Activated naive CD8-positive, alpha-beta T cell treated with anti-CD3 and anti-CD28 coated beads for 36 hours (primary cell): ENCODE measurements at places on chromosomes 2 and 18. TPM values are rescaled to one million over a fixed set of nuclear protein-coding genes. Genes with fewer than 3 reads are reported as not detected.

DNA sequence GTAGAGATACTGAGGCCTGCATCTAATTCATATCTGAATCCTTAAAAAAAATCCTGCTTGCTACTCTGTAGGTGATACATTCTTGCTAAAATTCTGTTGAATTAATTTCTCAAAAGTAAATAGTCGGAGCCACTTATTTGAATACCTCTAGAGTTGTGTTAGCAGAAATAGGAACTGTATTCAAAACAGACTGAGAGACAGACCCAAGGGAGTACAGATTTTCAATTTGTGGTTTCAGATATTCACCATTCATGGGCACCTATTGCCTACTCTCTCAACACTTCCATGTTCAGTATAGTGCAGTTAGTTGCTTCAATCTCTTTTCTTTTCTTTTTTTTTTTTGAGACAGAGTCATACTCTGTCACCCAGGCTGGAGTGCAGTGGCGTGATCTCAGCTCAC is 46.6 kb upstream of the CTLA4 start:
- no peak overlapping the region for H3K4me3 ChIP-seq
- H3K27me3 ChIP-seq: no peaks in the 10 kb centered on the region
- DNase-seq: no peak
- no peaks in the 10 kb centered on the region for H3K36me3 ChIP-seq
- H3K4me1 ChIP-seq: peaks cover 25% of the 10 kb centered on the region
- no peak overlapping the region for H3K27ac ChIP-seq

DNA sequence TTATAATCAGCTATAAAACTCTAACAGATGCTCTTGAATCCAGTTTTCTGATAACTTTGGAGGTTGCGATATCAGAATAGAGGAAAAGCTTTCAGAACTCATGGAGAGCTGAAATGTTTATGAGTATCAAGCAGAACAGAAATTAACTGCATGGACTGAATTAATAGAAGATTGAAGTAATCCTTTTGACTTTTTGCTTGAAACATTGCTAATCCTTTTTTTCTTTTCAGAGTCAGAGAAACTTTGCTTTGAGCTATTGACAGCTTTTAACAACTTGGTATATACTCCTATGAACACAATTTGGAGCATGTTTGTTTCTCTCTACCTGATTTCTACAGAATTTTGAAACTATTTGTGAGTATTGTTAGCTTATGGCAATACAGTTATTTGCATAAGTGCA is 1254.8 kb downstream of the LRP1B start:
- H3K4me1 ChIP-seq: no peaks in the 10 kb centered on the region
- no peak overlapping the region for H3K4me3 ChIP-seq
- H3K36me3 ChIP-seq: no peaks in the 10 kb centered on the region

Gene IL1RN
- total RNA-seq: 0.30 TPM

- DNase-seq: no peak
- no peak overlapping the region for H3K4me3 ChIP-seq
- no peak overlapping the region for H3K27ac ChIP-seq
- H3K27me3 ChIP-seq: no peaks in the 10 kb centered on the region
- peaks cover 4% of the 10 kb centered on the region for H3K36me3 ChIP-seq
These were observed 2.0 kb downstream of the NHEJ1 start for GRCh38 chr2:219158586-219158985.

DNA sequence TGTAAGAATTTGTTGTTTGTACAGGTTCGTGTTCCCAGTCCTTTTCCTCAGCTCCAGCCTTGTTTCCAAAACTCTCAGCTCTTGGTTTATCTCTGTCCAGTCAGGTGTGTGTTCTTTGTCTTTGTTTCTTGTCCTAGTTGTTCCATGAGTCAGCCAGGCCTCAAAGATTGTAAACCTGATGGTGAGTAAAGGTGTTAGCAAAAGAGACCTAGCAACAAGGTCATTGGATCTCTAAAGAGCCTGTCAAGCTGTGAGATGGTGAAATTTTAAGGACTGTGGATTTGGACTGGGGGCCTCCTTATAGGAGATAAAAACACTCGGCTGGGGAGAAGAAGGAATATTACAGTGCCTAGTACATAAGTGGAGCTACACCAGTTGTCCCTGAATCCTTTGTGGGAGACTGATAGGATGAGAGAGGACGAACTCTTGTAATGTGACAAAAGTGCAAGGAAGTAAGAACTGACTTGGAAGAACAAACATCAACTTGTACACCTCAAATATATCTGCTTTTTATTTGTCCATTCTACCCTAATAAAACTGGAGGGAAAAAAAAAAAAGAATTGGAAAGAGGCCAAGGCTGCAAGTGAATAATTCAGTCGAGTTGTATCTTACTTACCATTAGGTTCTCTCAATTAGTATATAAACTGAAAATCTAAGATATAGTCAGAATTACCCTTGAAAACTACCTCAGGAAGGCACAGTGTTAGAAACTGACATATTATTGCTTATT is 37.2 kb downstream of the ITGA6 start:
- H3K36me3 ChIP-seq: peaks cover 2% of the 10 kb centered on the region
- H3K4me1 ChIP-seq: peaks cover 69% of the 10 kb centered on the region
- no peak for DNase-seq
- H3K27me3 ChIP-seq: no peaks in the 10 kb centered on the region
- H3K27ac ChIP-seq: peak overlapping the region; percentile 91

DNA sequence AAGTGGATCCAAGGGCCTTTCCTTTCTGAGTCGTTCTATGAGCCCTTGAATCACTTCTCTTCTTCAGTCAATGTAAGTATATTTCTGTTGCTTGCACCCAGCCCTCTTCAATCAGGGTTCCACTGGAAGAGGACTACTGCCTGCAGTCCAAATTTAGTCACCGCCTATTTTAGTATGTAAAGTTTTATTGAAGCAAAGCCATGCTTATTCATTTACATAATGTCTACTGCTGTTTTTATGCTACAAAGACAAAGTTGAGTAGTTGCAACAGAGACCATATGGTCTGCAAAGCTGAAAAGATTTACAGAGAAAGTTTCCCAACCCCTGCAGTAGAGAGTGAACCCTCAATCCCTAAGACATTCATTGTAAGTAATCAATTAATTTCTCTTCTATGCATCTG is 332.5 kb upstream of the TNP1 start:
- H3K4me1 ChIP-seq: no peaks in the 10 kb centered on the region
- DNase-seq: no peak
- H3K27ac ChIP-seq: no peak overlapping the region
- no peaks in the 10 kb centered on the region for H3K27me3 ChIP-seq
- H3K4me3 ChIP-seq: no peak overlapping the region

GRCh38 chr2:60818272-60818671 is 62.2 kb downstream of the PAPOLG start:
- H3K36me3 ChIP-seq: peaks cover 10% of the 10 kb centered on the region
- peak; percentile 60 for DNase-seq
- peak overlapping the region; percentile 13 for H3K4me3 ChIP-seq
- H3K27me3 ChIP-seq: no peaks in the 10 kb centered on the region
- H3K27ac ChIP-seq: peak overlapping the region; percentile 90
- peaks cover 52% of the 10 kb centered on the region for H3K4me1 ChIP-seq

DNA sequence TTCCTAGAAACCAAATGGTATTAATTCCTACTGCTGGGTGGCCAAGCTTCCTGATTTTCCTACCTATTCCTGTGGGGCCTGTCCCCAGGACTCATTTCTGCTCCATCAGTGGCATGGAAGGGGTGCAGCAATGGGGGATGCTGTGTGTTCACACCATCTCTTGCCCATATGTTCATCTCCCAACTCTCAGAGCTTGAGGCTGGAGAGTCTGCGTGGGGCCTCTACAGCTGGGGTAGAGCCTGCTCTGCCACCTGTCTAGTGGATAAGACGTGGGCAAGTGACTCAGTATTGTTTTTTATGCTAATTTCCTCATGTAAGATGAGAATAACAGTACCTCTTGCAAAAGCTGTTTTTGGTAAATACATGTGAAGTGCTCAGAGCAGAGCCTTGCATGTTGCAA is 149.8 kb downstream of the ACTR3 start:
- no peak for DNase-seq
- no peak overlapping the region for H3K4me3 ChIP-seq
- H3K27ac ChIP-seq: no peak overlapping the region
- H3K4me1 ChIP-seq: no peaks in the 10 kb centered on the region
- no peaks in the 10 kb centered on the region for H3K36me3 ChIP-seq

DNA sequence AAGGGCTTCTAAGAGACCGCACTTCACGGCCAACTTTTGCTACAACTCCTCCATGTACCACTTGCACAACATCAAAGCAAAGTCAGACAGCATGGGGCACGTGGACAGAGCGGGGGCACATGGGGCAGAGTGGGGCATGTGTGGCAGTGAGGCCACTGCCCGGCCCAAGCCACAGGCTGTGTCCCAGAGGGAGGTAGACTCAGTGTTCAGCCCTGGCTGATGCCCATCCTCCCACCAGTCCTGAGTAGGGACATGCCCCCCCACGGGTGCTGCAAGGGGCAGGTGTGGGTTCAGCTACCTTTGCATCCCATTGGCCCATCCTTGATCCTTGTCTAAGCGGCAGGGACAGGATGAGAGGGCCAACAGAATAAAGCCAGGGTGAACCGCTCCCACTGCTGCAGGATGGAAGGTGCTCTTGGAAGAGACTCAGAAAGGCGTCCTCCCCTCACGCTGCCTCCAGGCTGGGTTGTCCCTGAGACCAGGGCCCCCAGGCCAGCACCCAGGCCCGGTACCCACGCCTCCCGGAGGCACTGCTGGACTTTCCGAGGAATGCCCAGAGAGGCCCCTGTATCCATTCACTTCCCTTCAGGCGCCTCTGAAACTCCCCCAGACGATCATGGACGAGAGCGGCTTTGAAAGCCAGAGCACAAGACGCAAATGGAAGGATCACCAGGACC is 218.2 kb downstream of the NDUFA10 start:
- H3K27ac ChIP-seq: no peak overlapping the region
- no peaks in the 10 kb centered on the region for H3K36me3 ChIP-seq
- H3K4me1 ChIP-seq: no peaks in the 10 kb centered on the region

DNA sequence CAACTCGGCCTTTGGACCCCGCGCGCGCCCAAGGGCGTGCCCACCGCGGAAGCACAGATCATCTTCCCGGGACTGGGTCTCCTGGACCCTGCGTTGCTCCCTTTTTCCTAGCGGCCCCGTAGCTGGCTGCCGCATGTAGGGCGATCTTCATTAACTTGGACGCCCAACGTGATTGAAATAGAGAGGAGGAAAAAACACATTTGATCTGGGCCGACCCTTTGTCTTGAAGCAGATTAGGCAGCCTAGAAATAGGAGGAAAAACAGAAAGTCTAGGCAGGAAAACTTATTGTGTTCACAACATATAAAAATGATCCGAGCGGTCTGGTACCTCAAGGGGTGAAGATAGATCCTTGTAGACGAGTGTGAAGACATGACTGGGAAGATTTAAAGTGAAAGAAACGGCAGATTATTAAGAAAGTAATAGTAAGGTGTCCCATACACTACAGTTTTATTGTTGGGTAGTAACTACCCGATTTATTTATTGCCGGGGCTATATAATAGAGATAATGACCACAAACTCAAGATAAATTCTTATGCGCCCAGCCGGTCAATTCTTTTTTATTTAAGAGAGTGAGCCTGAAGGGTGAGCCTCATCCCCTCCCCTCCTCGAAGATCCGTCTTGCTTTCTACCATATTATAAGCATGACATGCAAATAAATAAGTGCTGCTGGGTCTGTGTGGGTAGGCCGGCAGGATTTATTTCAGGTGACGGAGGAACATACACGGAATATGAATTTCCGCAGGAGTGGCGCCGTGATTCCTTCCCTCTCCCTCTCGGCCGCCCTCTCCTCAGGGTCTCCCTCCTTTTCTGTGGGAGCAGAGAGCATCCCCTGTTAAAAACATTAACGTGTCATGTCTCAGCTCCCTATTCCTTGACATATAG is 147.4 kb downstream of the MEIS1 start:
- H3K4me3 ChIP-seq: no peak overlapping the region
- no peak overlapping the region for H3K27ac ChIP-seq
- H3K36me3 ChIP-seq: no peaks in the 10 kb centered on the region
- H3K4me1 ChIP-seq: peaks cover 2% of the 10 kb centered on the region

- DNase-seq: no peak
- no peak overlapping the region for H3K4me3 ChIP-seq
- peaks cover 6% of the 10 kb centered on the region for H3K4me1 ChIP-seq
- H3K36me3 ChIP-seq: peaks cover 8% of the 10 kb centered on the region
These were observed 45.7 kb downstream of the ACTR2 start for GRCh38 chr2:65273344-65273743.

- H3K36me3 ChIP-seq: peaks cover 28% of the 10 kb centered on the region
- H3K27ac ChIP-seq: no peak overlapping the region
- no peak for DNase-seq
- no peaks in the 10 kb centered on the region for H3K27me3 ChIP-seq
- H3K4me3 ChIP-seq: no peak overlapping the region
These were observed 87.2 kb downstream of the ESCO1 start for GRCh38 chr18:21513292-21513691.

Gene ZEB2
- 9.0 TPM for total RNA-seq

GRCh38 chr2:88067189-88067588 is 436 bp upstream of the SMYD1 start:
- no peak overlapping the region for H3K4me3 ChIP-seq
- H3K36me3 ChIP-seq: no peaks in the 10 kb centered on the region
- no peak for DNase-seq
- no peaks in the 10 kb centered on the region for H3K4me1 ChIP-seq

GRCh38 chr2:178363252-178363651 is 87.7 kb downstream of the PRKRA start:
- no peak overlapping the region for H3K4me3 ChIP-seq
- H3K27ac ChIP-seq: no peak overlapping the region
- no peaks in the 10 kb centered on the region for H3K27me3 ChIP-seq
- H3K36me3 ChIP-seq: no peaks in the 10 kb centered on the region
- no peaks in the 10 kb centered on the region for H3K4me1 ChIP-seq

- no peaks in the 10 kb centered on the region for H3K27me3 ChIP-seq
- no peaks in the 10 kb centered on the region for H3K36me3 ChIP-seq
- no peak overlapping the region for H3K4me3 ChIP-seq
- no peak overlapping the region for H3K27ac ChIP-seq
- no peak for DNase-seq
- no peaks in the 10 kb centered on the region for H3K4me1 ChIP-seq
These were observed 109.2 kb upstream of the GPC1 start for GRCh38 chr2:240326246-240326645.

GRCh38 chr2:217327953-217328621 is 468.2 kb upstream of the TNP1 start:
- no peaks in the 10 kb centered on the region for H3K27me3 ChIP-seq
- H3K4me1 ChIP-seq: no peaks in the 10 kb centered on the region
- peaks cover 16% of the 10 kb centered on the region for H3K36me3 ChIP-seq
- no peak overlapping the region for H3K27ac ChIP-seq
- no peak for DNase-seq

Gene CSRNP3
- not detected for total RNA-seq

DNA sequence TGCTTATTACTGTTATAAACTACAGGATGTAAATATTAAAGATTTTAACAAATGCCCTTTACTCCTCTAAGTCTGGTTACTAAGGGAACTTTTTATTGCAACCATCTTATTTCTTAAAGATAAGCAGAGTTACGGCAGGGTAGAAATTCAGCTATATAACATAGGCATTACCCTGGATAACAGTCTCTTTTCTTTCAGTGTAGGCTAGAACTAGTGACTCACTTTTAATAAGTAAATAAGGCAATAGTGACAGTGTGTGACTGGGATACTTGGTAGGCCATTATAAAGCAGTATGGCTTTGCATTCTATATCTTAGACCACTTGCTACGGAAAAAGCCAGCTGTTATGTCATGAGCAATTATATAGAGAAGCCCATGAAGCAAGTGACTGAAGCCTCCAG is 1041.0 kb upstream of the NRXN1 start:
- H3K4me1 ChIP-seq: no peaks in the 10 kb centered on the region
- no peak overlapping the region for H3K27ac ChIP-seq
- no peak for DNase-seq
- no peaks in the 10 kb centered on the region for H3K36me3 ChIP-seq
- H3K4me3 ChIP-seq: no peak overlapping the region
- no peaks in the 10 kb centered on the region for H3K27me3 ChIP-seq
